ENCODE measurements at places on chromosomes 3 and 15.

DNA sequence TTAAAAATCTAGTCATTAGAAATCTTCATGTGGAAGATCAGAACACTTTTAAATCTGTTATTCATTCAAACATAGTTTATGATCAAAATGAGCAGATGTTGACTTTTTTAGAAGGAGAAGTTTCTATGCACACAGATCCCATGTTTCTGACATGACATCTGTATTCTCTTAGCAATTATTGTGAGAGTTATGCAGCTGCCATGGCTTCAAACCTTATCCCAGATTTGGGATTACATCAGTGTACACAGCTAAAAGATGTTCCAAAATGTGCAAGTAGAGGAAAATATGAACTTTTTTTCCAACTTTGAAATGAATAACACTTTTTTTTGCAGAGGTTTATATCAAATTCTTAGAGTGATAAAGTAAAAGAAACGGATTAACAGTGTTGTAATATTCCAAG, 1166.9 kb downstream of the ZPLD1 start:
- no peak for DNase-seq

GRCh38 chr3:72338942-72339669, 509.1 kb downstream of the SHQ1 start:
- peak; percentile 7 for DNase-seq

DNA sequence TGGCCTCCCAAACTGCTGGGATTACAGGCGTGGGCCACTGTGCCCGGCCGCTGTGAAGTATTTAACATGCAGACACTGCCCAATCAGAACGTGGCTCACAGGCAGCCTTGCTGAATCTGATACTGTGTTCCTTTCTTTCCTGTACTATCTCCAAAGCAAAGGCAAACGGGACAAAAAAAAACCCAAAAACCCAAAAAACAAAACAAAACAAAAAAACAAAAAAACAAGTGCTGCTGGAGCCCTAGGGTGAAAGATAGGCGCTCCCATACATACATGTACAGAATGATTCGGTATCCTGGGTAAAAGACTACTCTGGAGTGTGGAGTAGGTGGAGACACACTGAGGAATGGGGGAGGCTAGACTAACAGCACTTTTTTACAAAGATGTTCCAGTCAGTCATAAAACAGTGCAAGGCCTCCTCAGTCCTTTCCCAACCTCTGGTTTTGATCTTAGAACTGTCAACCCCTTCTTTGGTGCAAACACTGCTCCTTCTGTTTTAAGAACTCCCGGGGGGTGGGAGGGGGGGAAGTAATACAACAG, 7.7 kb upstream of the MAP1A start:
- DNase-seq: no peak

- DNase-seq: no peak
Observed at GRCh38 chr3:143000528-143000927, 842 bp upstream of the U2SURP start.

DNA sequence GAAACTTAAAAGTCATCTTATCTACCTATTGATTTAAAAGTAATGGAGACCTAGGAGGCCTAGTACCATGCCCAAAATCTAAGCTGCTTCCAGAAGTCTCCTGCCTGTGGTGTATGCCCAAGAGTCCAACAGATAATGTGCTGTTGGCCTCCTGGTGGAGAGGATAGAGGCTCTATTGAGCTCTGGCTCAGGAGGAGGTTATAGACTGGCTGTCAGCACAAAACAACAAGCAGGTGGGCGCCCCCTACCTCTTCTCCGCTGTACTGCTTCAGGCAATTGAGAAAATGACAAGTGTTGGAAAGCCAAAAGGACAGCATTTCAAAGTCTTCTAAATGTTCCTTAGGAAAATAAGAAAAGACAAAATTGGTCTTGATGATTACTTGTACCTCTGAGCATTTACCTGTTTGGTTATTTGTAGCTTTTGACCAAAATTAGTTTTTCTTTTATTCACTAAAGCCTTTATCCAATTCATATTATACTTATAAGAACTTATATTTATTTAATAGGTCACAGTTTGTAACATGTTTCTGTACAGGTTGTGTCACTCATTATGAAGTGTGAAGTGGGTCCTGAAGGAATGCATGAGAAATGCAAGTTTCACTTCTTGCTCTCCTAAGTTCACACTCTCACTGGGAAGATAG, 17.2 kb upstream of the GNB5 start:
- DNase-seq: peak; percentile 19

- no peak for DNase-seq
Observed at GRCh38 chr3:60810881-60811280, 440.4 kb downstream of the FHIT start.

- no peak for DNase-seq
Observed at GRCh38 chr3:134342259-134342658, 32.0 kb downstream of the AMOTL2 start.

DNA sequence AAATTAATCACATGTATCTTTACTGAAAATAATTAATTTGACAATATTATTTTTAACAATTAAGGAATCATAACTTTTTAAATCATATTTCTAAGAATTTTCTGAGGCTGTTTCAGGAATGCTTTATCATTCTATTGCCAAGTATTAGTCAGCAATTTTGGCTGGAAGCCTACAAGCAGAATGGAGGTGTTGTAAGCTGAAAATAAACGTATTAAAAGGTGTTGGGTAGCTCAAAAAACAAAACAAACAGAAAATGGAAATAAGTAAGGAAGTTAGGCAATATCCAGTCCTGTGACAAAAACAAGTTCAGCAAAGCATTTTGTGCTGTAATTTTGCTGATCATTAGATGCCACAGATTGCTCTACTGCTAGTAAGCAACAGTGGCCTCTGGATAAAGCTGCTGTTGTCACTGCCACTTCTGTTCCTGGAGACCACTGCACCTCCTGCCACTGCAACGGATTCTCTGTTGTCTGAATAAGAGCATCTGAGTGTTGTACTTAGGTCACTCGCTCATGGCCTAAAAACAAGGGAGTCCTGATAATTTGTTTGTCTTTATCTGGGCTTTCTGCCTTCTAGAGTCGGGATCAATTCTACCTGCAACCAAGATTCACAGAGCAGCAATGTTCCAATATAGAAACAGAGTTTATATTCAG, 63.5 kb upstream of the SLITRK3 start:
- no peak for DNase-seq

DNA sequence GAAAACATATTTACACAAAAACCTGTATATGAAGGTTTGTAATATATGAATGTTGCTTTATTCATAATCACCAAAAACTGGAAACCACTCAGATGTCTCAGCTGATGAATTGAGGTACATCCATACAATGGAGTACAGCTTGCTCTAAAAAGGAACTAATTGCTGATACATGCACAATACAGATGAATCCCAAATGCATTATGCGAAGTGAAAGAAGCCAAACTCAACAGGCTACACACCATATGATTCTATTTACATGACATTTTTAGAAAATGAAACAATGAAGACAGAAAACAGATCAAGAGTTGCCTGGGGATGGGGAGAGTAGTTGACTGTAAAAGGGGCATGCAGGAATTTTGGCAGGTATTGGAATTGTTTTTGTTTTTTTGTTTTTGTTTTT, 95.5 kb downstream of the IQCH start:
- no peak for DNase-seq

DNA sequence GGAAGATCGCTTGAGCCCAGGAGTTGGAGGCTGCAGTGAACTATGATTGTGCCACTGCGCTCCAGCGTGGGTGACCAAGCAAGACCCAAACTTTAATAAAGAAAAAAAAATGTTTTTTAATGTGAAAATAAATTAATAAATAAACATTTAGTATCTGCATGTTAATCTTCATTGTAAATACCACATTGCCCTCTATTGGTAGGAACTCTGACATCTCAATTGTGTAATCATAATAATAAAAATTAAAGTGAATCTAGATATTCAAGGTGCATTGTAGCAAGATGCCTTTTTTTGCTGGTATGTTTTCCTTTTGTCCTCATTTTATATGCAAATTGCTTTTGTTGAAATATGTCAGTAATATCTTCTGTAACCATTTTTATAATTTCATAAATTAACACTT, 95.0 kb upstream of the LIMD1 start:
- DNase-seq: peak; percentile 12

- DNase-seq: no peak
Observed at GRCh38 chr3:53554559-53555067, 60.2 kb downstream of the CACNA1D start.

GRCh38 chr15:91491101-91491950, 362.2 kb upstream of the SLCO3A1 start:
- no peak for DNase-seq

GRCh38 chr3:128074851-128075521, 22.7 kb downstream of the SEC61A1 start:
- no peak for DNase-seq

- no peak for DNase-seq
Observed at GRCh38 chr3:99865321-99865720, 47.7 kb downstream of the CMSS1 start.

DNA sequence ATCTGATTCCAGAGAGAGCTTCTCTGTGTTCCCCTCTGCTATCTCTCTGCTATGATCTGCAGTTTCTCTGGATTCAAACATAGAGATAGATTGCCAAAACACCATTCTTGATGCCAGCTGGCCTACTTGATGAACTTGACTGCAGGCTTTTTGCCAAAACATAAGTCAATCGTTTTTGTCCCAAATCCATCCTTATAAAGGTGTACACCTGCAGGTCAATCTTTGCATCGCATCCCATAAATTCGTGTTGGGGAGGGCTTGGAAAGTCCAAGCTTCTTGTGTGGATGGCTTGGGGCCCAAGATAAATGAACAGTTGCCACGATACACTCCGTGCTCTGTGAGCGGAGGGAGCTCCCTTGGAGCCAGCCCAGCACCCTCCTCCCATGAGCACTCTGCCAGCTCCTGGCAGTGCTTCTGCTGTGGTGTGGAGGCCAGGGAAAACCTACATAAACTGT, 2.7 kb downstream of the CERS3 start:
- DNase-seq: no peak

GRCh38 chr15:87597346-87598052, 659.0 kb downstream of the NTRK3 start:
- no peak for DNase-seq

GRCh38 chr3:136270179-136270578, 20.0 kb downstream of the PCCB start:
- DNase-seq: no peak

DNA sequence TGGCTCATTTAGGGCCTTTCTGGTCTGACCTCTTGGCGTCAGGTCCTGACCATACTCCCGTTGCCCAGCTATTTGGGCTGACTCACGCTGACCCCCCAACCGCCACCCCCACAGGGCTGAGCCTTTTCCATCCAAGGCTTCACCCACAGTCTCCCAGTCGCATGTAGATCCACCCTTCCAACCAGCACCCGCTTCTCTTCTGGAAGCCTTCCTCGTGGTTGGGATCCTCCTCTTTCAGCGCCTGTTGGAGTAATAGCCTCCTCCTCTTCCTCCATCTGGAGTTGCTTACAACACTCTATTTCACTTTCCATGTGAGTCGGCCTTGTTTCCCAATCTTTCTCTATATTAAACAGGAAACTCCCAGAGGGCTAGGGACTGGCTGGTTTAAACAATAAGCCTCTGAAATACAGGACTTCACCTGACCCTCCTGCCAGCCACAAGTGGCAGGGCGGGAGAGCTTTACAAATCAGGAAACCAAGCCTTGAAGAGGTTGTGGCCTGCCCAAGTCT, 2.1 kb upstream of the ALAS1 start:
- DNase-seq: no peak

DNA sequence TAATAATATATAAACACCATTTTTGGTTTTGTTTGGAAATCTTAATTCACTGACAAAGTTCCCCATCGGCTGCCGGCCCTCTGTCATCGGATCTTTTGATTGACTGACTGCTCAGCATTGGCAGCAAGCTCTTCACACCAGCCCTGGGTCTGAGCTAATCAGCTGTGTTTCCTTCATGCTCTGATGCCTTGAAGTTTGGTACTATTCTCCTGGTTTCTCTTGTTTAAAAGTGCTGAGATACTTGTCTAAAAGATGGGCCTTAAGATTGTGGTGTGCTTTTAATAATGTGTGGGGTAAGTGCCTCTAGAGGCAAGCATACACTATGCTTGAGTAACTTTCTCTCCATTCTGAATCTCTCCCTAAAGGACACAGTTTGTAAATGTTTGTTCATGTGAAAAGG, 415.5 kb upstream of the TPRG1 start:
- DNase-seq: no peak

DNA sequence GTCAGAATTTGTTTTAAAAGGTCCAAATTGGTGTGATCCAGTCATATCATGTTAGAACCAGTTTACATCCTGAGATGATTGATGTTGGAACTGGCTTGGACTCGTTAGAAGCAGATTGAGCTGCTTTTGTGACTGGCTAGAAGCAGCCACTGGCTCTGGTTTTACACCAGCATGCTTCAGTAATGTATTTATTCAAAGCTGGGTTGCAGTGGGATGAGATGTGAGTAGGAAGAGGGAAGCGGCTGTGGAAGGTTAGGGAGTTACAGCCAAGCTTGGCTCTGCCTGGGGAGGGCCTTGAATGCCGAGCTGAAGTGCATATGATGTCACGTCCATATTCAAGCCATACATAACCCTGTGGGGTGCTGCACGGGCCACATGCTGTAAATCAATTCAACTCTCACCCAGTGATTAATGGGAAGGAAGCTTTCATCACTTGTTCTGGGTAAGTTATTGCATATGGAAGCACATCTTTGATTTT, 104.0 kb upstream of the SMAD3 start:
- no peak for DNase-seq

DNA sequence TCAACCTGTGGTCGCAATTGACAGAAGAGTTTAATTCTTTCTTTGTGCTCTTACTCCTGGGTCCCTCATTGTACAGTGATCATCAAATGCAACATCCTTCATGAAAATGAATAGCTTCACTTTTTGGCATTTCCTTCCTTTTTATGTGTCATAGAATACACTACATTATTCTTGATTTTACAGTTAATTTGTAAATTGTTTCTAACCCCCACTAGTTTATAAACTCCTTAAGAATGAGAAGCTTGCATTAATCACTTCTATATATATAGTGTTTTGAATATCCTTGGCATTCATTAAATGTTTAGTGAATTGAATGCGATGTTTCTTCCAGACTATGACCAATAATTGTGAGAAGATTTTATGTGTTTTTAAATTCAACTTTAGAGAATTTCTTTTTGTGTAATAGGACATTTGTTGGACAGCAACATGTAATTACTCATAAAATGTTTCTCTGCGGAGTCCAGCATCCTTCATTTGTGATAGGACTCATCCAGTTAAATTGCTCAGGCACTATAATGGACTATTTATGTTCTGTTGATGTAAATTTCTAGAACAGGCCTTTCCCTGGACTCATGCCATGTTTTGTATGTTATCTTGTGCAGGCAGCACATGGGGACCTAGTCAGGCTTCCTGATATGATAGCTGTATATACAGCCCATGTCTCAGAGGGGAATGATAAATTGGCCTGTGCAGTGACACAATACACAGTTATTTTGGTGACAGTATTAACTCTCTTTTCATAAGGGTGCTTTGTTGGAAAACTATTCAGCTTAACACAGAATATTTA, 51.3 kb downstream of the MBNL1 start:
- no peak for DNase-seq

- no peak for DNase-seq
Observed at GRCh38 chr15:59543721-59544547, 67.6 kb upstream of the GCNT3 start.

All from NCI-H345 (cell line).